Stimulated activated naive CD4-positive, alpha-beta T cell treated with Interleukin-2 at 50 U/mL for 16 hours (primary cell): ENCODE measurements at places on chromosomes 6 and 20.

GRCh38 chr6:73704260-73704659 lies 8.3 kb downstream of the CD109 start:
- peak; percentile 43 for DNase-seq

GRCh38 chr6:24576447-24576846 lies 69.5 kb downstream of the KIAA0319 start:
- no peak for DNase-seq

DNA sequence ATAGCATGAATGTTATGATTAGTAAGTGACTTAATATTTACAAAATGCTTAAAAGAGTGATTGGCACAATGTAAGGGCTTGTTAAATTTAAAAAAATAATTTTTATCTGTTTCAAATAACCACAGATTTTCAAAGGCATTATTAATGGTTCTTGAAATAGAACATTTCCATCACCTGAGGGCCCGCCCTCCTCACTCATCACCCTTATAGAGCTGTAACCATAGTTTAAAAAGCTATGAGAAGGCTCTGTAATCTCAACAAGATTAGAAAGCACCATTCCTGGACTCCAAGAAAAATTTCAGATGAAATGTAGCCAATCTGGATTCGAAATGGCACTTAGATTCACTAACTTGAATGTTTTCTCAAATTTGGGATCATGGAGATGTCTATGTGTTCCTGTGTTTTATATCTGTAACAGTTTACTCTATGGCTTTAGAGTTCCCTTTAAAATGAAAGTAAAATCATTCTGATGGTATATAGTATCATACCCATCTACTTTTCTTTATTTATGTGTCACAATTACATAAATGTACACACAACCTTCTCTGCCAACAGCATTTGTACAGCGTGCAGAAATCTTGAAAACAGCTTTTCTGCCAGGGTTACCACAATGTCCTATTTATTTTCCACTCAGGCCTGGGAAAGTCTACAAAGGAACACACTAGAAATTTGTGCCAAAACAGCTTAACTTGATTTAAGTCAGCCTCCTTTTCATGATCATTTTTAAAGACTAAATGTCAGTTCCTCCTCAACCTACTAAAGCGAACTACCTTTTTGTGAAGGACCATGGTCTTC lies 207.7 kb downstream of the TBX18 start:
- DNase-seq, result no peak

- no peak for DNase-seq
Observed at GRCh38 chr20:25544734-25545133, 40.6 kb downstream of the NINL start.

DNA sequence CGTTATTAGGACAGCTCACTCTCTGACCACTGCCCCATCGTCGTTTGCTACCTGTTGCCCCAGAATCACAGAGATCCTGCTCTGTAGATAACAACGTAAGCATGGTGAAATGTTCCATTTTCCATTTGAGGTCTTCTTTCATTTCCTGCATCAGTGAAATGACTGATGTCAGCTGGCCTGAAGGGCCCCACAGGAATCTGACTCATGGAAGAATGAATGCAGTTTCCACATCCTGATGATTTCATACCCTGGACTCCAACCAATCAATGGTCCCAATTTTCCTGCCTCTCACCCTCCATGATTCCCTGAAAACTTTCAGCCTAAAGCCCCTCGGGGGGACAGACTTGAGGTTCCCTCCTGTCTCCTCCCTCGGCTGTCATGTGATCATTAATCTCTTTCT lies 394.4 kb upstream of the CDH4 start:
- no peak for DNase-seq

- no peak for DNase-seq
Observed at GRCh38 chr20:45817376-45818194, 5.1 kb downstream of the UBE2C start.

- no peak for DNase-seq
Observed at GRCh38 chr6:39933669-39934130, 562 bp downstream of the MOCS1 start.
